ENCODE measurements at places on chromosomes 7 and 10.

DNA sequence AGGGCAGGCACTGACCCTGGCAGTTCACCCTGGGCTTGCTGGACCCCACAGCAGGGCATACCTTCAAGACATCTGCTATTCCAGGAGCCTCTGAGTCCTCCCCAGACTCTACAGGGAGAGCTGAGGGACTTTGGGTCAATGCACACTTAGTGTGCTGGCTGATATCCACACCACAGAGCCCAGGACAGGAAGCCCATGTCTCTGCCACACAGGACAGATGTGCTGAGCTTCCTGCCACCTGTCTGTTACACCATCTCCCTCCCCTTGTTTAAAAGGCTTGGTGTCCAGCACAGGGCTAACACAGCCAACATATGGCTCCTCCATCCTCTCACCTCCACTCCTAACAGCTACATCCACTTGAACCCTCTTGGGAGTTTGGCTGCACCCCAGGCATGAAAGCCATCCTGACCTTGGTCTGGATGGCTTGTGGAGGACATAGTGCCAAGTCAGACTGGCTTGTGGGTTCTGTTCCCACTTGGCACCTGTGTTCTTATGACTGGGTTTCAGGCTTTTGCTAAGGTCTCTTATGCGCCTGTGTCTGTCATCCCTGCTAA is 529.8 kb downstream of the GALNT17 start:
- DNase-seq = no peak

DNA sequence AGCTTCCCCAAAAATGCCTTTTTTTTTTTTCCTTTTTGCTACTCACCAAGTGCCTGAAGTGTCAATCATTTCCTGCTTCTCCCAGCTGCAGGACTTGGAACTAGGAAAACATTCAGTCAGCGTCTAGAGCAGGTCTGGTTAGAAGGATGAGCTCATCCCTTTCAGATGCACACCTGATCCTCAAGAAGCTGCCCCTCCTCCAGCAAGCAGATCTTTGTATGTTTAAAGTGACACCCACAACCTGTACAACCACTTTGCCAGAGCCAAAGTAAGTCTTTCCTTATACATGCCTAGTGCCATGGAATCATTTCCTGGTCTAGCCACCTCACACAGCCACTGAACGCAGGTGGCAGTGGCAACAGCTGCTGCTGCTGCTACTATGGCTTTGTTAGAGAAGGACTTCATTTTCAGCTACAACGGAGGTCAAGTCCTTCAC is 10.4 kb upstream of the USP54 start:
- no peak for DNase-seq

GRCh38 chr10:3478153-3478552 is 305.6 kb upstream of the PITRM1 start:
- DNase-seq = no peak

- no peak for DNase-seq
Observed at GRCh38 chr7:74182453-74183090, 8.4 kb downstream of the EIF4H start.

DNA sequence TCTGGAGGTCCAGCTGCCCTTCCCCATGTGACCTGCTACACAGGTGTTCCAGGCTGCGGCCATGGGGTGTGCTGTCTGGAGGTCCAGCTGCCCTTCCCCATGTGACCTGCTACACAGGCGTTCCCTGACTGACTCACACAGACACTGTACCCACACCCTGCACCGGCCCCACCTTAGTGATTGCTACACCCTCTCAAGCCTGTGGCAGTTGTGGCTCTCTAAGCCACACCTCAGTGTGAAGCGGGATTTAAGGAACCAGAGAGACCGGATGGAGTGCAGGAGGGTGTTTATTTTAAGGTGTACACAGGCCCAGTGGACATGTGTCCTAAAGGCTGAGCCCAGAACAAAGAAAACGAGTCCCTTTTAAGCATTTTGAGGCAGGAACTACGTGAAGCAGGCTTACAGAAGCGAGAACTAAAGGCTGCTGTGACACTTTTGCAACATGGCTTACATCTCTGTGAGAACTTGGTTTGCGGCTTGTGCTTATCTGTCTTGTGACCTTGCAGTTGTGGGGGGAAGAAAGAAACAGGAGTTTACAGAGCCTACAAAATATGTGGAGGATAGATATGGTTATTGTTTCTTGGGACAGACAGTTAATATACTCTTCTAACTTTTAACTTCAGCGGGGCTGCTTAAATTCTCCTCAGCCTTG is 326.4 kb downstream of the PAXIP1 start:
- no peak for DNase-seq

DNA sequence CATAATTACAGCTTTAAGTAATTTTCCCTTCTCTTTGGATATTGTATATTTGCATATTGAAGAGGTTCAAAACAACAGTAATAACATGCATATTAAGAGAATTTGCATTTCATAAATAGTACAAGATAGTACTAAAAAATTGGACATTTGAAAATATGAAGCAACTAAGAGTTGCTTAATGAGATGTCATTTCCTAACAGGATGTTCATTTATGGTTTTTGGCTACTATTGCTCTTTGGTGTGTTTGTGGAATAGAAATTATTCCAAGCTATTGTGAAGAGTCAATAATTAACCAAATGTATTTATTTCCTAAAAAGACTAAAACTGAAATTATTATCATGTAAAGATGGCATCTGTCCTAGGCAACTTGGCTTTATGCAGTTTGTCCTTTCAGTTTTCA is 4.1 kb upstream of the SGCE start:
- no peak for DNase-seq

GRCh38 chr10:5776881-5777197 is 36.4 kb downstream of the GDI2 start:
- no peak for DNase-seq

- DNase-seq = no peak
Observed at GRCh38 chr7:150924369-150924781, 53.7 kb downstream of the KCNH2 start.

DNA sequence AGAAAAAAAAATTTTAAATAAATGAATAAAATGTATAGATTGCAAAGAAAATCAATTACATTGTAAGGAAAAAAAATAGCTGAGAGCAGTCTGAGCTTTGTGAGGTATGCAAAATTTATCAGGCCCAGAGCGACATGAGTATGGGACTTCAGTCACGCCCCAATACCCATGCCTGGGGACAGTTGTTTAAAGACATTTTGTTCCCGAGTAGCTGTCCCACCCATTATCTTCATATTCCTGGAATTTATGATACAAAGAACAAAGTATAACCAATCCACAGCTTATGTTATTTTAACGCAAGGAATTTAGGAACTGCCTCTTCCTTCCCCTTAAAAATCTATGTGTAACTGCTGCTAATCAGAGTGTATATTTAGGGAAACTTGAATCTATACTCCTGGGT is 1.6 kb upstream of the PON2 start:
- DNase-seq = no peak

DNA sequence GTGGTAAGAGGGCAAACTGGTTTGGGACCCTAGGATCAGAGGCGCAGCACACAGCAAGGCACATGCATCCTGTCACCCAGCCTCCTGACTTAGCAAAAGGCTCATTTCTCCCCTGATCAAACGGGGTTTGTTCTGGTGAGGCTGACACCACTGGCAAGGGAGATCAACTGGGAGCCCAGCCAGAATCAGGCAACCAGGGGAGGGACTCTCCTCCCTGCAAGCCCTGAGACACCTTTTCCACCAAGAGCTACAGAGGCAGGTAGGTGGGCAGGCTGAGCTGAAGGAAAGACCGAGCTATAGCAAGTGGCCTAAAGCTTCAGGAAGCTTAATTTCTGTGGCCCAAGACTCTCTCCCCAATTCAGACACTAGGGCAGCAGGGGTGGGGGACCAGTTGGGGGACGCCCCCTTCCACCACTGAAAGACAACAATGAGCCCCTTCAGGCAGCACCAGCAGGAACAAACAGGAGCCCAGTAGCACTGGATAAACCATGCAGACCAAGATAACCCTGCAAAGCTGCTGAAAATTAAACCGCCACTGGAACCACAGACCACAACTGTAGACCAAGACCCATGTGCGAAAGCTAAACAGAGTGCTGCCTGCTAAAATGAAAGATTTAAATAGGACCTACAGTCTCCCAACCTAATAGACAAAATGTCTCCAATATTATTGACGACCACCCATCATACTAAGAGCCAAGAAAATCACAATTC is 27.1 kb upstream of the SAR1A start:
- DNase-seq = no peak

DNA sequence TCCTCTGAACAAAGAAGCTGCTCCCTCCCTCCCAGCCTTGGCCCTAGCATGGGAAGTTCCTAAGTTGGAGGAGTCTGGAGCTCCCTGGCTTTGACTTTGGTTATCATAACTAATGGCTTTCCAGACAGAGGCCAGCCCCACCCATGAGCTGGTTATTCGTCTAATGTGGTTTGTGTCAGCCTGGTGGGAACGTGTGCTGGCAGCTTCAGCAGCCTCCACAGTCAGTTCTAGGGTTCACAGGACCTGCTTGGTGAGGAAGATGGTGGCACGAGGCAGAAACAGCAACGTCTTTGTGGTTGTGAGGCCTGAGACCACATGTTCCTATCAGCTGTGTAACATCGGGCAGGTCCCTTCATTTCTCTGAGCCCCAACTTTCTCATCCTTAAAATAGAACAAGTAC is 103.1 kb downstream of the PAXIP1 start:
- no peak for DNase-seq

DNA sequence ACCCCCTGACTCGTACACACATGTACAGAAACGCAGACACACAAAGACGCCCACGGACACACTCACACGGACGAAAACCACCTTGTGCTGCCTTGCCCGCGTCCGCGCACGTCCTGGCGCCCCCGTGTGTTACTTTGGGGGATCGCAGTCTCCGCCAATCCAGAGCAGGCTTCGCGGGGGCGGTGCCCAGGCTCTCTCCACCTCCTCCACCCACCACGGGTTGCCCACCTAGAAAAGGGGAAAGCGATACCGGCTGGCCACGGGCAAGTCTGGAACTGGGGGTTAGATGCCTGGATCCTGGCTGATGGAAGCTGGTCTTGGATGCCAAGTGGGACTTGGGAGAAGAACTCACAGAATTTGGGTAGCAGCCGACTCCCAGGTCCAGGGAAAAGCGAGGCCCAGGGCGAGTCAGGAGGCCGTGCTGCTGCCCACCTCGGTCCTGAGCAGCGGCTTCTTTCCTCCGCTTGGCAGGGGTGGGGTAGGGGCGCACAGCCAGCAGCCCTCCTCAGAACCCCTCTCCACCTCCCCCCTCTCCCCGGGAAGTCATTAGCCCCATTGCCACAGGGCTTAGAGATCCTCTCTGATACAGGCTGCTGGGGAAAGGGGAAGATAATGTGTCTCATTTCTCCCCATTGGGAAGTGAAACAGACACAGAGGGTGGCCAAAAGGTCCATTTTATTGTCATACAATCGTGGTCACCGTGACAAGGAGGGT is 4.6 kb upstream of the VGF start:
- DNase-seq = peak; percentile 69

DNA sequence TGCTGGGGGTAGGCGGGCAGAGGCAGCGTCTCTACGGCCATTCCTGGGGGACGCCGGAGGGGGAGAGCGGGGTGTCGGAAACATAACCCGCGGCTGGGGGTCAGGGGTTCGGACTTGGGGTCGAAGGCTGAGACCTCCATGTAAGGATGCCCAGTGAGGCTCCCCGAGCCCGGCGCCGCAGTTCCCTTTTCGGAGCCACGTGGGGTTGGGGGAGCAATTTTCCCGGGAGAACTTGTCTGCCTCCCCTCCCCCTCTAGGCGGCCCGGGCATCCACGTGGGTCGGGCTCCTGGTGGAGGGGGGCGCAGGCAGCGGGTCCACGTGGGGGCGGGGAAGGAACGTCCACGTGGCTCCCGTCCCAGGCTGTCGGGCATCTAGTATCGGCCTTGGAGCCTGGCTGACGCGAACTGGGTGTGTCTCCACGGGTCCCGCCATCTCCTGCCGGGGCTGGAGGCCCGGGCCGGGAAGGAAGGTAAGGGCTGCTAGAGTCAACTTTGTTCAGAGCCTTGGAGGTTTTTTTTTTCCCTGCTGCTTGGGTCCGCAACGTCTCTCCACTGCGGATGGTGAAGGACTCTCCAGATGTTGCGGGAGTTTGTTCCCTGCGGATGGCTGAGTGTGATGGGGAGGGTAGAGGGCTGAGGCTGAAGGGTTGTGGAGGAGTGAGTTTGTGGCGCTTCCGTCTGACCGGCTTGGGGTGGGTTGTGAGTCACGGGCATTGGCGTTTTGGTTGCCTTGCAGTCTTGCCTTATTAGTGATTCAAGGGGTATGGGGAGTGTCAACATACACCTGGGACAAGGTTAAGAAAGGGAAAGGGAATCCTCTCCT is 744 bp downstream of the PPRC1 start:
- DNase-seq = peak; percentile 47

- no peak for DNase-seq
Observed at GRCh38 chr7:66277492-66277891, 72.4 kb downstream of the TPST1 start.

DNA sequence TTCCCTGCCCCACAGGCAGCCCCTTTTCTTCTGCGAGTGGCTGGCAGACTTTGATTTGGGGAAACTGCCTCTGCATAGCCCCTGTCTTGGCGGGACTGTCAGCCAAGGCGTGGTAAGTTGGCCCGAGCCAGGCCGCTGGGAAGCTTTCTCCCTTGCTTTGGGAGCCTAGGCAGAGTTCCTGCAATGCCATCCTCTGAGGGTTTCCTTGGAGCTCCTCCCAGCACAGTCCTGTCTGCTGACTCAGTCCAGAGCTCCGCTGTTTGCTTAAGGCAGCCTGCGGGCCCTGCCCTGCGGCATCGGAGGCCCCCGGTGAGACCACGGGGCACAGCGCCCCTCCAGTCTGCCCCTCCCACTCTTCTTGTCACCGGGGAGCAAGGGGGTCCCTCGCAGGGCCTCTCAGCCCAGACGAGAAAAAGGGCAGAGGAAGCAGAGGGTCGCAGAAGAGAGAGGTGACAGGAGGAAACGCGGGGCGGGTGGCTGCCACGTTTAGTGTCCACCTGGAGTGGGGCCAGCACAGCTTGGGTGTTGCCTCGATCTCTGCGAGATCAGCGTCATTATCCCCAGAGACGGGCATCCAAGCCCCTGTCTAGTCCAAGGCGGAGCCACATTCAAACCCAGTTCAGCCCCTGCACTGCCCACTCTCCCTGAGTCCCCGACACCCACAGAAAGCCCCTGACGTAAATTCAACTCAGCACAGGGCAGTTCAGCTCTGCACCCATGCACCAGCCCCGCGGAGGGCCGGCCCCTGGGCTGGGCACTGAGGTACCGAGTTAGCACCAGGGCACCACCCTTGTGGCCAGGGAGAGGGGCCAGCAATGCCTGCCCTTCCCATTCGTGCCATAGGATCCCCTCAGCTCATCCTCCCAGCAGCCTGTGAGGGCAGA is 59.0 kb upstream of the CHST15 start:
- no peak for DNase-seq

DNA sequence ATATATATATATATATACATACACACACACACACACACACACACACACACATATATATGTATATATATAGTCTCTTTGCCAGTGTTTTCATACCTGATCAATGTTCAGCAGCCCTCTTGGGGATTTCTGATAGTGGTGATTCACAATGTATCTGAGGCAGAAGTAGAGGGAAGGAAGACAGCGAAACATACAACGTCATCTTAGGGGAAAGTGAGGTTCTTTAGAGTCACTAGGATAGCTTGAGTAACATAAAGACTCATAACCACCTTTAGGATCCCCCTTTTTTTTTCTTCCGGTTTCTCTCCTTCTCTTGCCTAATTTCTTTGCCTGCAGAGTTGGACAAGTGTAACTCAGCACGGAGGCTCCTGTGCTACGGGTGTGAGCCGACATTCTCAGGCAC is 56.6 kb downstream of the PODXL start:
- no peak for DNase-seq

Data from stimulated activated CD8-positive, alpha-beta memory T cell treated with anti-CD3 and anti-CD28 coated beads, Interleukin-15, amount 100 ng/mL, for 24 hours (primary cell).